LNCaP clone FGC (cell line): ENCODE measurements at places on chromosomes 11 and 22.

GRCh38 chr11:122670131-122670530 lies 14.6 kb downstream of the UBASH3B start:
- DNase-seq, result no peak

- no peak for DNase-seq
These were observed 100.3 kb downstream of the GUCY1A2 start for GRCh38 chr11:106917973-106918372.

DNA sequence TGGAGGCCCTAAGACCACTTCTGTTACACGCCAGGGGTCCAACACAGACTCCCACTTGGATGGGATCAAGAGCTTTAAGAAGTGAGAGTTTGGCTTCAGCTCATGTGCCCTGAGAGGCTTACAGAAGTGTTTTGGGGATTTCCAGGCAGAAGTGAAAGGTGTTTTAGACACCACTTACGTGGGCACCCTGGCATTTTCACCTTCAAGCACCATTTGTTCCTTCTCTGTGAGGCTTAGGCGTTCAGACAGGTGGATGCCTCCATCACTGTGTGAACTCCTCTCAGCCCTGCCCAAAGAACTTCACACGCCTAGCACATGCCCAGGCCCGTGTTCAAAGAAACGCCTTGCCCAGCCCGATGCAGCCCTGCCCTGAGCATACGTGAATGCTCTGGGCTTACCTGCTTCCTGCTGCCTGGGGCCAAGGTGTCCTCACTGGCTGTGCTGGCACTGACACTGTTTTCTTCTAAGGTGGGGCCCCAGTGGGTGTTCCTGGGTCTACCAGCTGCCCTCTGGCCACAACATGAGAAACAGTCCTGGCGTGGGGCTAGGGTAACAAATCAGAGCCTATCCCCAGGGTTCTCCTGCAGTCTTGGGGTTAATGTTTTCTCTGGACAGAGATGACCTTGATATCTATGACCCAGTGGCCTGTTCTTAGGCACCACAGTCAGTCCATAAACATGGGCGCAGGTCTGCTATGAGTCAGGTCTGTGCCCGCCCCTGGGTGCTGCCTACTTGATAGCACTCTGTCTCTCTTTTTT lies 34.0 kb downstream of the AMPD3 start:
- no peak for DNase-seq

- DNase-seq, result no peak
These were observed 3.1 kb upstream of the MYEOV start for GRCh38 chr11:69290806-69291205.

DNA sequence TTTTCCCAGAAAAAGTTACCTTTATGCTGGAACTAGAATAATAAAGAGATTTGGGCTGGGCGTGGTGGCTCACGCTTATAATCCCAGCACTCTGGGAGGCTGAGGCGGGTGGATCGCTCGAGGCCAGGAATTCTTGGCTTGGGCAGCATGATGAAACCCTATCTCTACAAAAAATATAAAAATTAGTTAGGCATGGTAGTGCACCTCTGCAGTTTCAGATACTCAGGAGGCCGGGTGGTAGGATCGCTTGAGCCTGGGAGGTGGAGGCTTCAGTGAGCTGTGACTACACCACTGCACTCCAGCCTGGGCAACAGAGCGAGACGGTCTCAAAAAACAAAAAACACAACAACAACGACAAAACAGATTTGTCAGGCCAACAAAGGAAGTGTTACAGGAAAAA lies 119.3 kb upstream of the OR9Q1 start:
- DNase-seq, result no peak

DNA sequence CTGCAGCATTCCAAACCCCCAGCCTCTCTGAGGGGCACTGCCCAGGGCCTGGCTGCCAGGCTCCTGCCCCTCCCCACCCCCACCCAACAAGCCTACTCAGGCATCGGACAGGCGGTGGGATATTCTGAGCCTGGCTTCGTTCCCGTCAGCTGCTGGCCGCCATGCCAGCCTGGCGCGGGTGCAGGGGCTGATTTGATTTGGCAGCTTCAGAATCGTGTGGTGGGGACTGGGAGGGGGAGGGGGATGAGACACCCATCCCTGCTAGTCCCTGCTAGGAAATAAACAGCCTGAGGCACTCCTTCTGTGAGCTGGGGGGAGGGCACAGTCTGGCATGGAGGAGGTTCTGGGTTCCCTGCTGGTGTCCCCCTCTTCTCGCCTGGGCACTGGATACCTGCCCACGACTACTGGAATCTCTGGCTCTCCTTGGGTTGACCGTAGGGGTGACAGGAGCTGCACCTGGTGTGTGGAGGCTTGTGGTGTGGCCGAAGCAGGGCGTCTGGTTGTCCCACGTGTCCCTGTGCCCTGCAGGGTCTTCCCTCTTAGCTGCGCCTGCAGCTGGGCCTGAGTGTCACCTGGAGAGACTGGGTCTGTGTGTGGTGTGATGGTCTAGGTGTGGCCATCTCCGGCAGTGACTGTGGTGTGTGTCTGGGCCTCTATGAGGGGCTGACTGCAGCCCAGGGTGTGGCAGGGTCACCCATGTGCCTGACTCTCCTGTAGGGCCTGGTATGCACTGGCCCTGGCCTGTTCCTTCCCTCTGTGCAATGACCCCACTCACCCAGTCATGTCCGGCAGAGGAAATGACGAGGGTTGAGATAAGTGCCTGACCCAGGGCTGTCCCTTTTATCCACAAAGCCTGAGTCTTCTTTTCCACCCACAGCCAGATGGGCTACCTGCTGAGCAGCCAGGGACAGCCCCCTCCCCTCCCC lies 42.2 kb downstream of the PDE2A start:
- no peak for DNase-seq

DNA sequence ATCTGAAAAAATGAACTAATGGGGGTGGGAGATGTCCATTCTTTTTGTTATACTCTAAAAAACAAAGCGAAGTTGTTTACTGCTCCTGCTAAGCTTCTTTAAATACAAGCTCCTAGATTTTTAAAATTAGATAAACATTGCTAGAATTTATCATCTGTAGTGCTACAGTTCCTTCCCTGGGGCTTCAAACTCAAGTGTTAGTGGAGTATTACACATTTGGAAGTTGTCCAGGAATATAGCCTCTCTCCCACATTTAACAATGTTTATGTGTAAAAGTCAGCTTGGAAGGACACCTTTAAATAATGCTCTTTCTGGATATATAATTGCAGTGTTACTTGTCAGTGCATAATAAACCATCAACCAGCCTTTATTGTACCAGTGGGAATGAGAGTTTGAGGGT lies 155.5 kb downstream of the SPON1 start:
- peak; percentile 7 for DNase-seq

DNA sequence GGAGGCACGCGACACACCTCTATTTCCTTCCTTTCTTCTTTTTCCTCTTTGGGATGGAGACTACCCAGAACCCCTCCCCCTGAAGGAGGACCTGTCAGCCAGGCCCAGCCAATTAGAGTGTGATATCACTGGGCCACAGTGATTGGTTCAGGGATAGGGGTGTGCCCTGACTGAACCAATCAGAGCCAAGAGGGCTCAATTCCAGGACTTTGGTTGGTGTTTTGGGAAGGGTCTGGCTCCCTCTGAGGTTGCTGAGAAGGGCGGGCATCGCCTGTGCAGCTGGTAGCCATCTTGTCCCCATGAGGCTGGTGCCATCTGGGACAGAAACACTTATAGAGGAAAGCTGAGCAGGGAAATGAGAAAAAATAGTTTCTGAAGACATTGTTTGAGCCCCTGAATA lies 71.4 kb downstream of the CHST1 start:
- peak; percentile 4 for DNase-seq

DNA sequence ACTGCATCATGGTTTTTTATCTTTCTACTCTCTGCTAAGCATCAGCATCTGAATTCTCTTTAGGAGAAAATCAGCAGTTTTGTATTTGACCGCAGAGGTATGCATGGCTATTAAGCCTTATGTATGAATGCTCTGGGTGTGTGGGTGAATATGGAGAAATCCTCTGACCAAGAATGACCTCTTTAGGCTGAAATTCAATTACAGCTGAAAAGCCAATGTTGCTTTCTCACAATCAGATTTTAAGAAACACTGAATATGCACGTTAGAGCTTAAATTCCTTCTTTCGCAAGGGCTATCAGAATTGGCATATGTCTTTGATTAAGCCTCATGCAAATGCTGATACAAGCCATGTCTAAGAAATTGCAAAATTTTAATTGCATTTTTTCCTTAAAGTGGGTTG lies 43.2 kb downstream of the ARHGAP42 start:
- no peak for DNase-seq

DNA sequence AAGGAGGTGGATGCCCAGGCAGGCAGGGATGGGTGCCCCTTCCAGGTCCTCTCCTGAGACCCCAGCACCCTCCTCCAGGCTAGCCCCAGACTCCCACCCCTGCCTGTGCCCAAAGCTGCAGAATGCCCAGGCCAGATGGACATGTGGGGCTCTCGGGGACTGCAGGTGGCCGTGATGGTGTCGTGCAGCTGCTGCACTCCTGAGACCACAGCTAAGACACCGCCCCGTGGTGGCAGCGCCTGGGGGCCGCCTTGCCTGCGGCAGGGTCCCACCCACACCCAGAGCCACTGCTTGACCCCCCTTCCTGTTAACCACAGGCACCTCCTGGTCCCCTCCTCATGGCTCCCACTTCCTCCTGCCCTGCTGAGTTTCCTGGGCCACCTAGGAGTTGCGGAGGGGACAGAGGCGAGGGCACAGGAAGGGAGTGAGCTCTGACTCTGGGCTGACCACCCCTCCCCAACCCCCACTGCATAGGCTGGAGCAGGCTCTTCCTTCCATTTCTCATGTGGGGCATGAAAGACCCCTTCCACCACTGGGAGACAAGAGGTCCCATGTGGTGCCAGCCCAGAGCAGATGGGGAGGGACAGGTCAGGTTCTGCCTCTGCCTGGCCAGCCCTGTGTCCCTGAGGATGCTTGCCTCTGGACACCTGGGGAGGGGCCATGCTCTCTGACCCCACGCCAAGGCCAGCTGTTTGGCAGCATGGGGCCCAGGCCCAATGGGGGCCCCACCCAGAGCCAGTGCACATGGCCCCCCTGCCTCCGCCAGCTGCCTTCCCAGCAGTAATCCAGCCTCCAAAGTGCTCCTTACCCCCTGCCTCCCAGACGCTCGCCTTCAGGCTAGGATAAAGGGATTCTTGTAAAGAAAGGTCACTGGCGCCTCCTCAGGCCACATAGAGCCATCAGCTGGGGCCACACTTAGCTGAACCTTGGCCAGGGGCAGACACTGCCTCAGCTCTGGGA lies 29.3 kb downstream of the OSBPL5 start:
- no peak for DNase-seq

DNA sequence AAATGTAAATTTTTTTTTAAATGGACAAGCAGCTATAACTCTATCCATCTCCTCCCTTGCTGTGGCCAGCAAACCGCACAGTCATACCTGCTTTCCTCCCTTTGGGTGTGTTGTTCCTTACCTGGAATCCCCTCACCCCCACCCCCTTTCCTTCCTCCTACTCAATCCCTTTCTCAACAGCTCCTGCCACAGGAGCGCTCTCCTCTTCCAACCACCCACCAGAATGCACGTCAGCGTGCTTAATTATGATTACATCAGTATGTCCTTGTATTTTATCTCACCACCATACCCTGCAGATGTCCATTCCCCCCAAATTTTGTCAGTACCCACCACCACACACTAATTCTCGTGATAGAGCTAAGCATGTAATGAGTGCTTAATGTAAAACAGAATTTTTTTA lies 60.9 kb upstream of the LMO2 start:
- DNase-seq, result no peak

GRCh38 chr11:86014221-86014620 lies 54.7 kb downstream of the PICALM start:
- DNase-seq, result no peak

- DNase-seq, result no peak
These were observed 1.0 kb upstream of the PRDM10 start for GRCh38 chr11:130003717-130004001.

DNA sequence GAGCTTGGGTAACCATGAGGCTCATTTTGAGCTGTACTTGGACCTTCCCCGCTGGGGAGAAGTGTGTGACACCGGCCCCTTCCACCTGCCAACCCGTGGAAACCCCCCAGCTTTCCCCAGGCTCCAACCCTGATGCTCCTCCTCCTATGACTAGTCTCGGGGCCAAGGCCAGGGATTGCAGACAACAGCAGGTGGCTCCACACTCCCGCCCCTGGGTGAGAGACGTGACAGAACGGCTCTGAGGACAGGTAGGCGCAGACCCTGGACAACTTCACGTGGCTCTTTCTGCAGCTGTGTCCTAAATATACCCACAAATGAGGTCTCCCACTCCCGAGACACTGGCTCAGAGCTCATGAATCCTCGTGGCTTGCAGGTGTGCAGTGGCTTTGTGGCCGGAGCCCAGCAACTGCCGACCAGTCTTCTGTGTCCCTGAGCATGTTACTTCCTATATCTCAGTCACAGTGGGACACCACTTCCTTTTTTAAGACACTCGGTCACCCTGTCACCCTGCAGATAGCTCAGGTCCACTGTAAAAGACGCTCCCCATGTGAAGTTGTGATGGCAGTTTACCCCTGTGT lies 55.2 kb downstream of the NECTIN1 start:
- DNase-seq, result no peak

DNA sequence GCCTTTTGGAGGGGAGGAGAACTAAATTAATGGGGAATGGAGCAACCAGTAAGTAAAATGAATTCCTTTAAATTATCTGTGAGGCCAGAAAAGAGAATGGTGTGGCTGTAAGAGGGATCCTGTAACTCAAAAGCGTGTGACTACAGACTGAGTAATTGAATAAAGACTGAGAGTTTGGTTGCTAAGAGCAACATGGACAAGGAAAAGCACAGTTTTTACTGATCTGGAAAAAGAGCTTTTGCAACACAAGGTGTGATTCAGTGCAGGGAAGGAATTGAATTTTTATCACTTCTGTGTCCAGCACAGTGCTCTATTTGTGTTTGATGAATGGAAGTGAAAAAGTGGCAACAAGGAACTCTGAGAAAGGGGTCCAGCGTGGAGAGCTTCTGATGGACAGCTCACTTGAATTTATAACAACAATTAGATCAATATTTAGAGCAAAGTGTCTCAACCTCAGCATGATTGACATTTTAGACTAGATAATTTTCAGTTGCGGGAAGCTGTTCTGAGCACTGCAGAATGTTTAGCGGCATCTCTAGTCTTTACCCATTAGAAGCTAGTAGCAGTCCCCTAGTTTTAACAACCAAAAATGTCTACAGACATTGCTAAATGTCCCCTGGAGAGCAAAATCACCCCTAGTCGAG lies 202.8 kb upstream of the BDNF start:
- DNase-seq, result no peak

- no peak for DNase-seq
These were observed 63.4 kb downstream of the LRP5 start for GRCh38 chr11:68375766-68376165.

DNA sequence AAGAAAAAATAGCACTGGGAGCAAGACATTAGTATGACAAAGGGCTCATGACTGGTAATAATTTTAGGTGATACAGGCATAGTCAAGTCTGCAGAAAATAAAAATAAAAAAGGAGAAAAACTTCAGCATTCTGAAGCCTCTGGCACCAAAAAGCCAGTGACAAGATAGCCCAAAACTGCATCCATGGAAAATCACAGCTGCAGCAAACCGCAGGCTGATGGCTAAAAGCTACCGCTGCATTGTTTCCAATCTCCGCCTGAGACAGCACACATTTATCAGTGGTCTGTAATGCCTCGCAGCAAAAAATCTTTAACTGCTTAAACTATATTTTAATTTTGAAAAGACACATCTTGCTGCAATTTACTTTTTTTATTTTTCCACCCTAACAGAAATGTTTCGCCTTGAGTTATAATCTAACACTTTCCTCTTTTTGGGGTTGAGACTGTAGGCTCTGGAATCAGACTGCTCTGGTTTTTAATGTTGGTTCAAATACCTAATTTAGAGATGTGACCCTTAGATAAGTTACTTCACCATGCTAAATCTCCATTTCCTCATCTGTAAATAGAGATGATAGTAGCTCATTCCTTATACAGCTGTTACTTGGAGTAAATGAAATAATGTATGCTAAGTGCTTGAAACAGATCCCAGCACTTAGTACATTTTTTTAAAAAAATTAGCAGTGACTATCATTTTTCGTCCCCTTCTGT lies 42.0 kb upstream of the FIBIN start:
- no peak for DNase-seq
